Cortex of kidney (tissue), 1 donor: ENCODE measurements at places on chromosomes 3 and 15.

DNA sequence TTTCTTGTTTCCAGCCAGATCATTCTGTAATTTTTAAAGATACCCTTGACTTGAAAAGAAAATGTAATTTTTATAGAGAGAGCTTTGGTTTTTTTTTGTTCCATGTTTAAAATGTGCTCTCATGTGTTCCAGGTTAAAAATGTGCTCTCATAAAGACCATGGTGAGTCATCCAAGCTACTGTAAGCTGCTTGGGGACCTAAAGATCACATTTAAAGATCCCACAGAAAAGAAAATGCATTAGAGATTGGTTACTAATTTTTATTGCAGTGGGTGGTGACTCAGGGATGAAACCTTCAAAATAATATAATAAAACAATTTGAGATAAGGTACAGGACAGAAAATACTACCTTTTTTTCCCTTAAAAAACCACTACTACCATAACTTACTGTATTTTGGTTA is 11.0 kb downstream of the TCF12 start:
- no peak for DNase-seq

DNA sequence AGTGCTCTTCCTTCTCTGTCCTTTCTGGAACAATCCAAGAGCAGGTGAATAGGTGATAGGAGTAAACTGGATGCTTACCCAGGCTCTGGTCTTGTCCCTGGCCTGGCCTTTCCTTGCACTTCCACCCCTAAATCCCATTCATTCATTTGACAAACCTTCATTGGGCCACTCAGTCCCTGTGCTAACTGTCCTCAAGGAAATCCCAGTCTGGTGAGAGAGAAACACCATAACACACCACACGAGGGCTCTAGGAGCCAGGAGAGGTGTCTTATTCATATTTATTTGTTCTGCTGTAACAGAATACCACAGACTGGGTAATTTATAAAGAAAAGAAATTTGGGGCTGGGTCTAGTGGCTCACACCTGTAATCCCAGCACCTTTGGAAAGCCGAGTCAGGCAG is 22.8 kb downstream of the EFCC1 start:
- DNase-seq: no peak

DNA sequence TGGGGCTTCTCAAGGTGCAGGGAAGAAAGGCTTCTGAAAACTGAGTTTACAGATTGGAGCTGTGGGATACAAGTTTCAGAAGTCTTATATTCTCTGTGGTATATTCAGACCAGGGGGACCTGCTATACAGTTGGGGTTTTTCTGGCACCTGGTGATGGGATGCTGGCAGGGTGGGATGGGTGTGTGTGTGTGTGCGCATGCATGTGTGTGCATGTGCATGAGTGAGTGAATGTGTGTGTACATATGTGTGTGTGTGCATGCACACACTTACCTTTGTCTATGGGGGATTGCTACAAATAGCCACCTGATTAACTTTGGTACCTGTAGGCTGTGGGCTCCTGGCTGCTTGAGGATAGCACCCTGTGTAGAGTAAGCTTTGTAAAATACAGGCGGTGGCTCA is 131.4 kb downstream of the PDCD6IP start:
- no peak for DNase-seq

DNA sequence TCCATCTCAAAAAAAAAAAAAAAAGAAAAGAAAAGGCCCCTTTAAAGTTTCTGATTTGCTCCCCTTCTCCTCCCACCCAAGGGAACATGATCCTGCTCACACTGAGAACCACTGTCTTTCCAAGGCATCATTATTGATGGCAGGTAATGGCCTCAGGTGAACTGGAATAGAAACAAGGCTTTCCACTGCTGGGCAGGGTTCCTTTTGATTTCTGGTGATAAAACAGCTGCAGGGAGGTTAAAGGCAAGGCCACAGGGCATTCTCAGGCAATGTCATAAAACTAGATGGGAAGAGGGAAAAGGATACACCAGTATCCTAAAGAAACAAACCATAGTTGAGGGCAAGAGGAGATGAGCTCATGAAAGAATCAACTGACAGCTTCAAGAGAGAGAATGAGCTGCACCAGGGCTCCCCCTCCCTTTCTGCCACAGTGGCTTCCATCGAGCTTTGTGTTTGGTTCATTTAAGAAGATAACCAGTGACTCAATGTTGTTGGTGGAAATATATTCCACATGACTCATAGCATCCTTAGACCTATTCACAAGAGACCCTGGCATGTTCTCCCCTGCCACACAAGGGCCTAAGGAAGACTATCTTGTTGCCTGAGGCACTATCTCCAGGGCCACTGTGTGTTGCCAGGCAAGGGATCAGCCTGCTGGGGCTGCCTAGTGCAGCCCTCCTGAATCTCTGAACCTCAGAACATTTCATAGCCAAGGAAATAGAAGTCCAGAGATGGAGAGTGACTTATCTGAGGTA is 86.4 kb downstream of the WDR76 start:
- DNase-seq: no peak

DNA sequence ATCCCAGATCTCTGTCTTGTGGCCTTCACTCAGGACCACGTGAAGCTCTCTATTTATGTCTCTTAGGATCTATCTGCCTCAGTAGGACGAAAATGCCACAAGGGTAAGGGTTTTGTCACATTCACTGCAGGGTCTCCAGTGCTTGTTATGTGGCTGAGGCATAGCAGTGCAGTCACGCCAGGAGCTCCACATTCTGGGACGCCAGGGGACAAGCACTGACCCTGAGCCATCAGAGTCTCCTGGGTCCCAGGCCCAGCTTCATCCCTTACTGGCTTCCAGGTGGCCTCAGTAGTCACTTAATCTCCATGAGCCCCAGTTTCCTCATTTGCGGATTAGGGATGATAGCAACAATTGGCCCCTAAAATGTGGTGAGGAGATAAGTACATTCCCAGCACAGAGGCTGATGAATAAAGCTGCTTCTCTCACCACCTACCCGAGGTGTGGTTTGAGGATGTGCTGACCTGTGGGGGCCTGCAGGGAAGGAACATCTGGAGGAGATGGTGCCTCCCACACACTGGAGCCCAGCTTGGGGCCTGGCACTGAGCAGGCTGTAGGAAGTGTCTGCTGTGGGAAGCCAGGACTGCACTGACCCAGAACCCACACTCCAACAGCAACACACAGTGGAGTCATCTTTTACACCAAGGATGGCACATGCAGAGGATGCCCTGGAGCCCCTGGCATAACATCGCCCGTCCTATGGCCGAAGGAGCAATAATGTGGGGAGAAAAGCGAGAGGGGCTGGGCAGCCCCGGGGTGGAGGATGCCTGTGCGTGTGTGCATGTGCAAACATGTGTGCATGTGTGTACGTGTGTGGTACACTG is 93.2 kb upstream of the IQSEC1 start:
- DNase-seq: no peak

DNA sequence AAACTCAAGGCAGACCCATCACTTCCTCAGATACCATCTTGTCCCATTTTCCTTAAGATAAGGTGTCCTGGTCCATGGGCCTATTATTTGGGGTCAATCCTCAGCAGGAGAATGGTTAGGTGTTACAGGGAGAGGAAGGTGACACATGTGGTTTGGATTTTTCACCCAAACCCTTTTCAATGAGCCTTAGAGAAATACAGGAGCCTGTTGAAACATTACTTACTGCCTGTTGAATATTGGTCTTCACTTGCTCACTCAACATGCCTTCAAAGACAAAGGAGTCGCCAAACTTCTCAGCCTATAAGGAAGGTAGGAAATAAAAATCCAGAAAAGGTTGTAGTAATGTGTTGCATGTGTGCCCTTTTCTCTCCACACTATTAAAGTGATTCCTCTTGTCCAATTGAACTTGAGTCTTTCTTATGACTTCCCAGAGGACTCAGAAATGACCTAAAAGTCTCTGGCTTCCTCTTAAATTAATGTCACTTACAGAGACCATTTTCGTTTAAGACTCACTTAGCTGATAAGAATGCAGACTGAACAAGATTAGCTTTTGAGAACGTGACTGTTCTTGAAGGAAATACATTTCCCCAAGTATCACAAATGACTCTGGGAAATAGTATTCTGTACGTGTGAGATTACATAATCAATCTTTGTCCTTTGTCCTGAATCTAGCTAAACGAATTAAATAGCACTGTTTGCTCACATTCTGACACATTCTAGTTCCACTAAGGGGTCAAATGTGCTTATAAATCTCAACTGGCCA is 17.8 kb downstream of the SUMF1 start:
- no peak for DNase-seq

GRCh38 chr3:103170651-103171050 is 735.8 kb downstream of the ZPLD1 start:
- DNase-seq: no peak

- DNase-seq: no peak
Measured at GRCh38 chr15:42050484-42051255, 29.8 kb upstream of the PLA2G4E start.

GRCh38 chr15:69825941-69826818 is 271.5 kb downstream of the TLE3 start:
- DNase-seq: no peak
